Left renal cortex interstitium (tissue), 4 donors: ENCODE measurements at places on chromosomes 6 and 20. TPM values are rescaled to one million over a fixed set of nuclear protein-coding genes. Genes with fewer than 3 reads are reported as not detected.

DNA sequence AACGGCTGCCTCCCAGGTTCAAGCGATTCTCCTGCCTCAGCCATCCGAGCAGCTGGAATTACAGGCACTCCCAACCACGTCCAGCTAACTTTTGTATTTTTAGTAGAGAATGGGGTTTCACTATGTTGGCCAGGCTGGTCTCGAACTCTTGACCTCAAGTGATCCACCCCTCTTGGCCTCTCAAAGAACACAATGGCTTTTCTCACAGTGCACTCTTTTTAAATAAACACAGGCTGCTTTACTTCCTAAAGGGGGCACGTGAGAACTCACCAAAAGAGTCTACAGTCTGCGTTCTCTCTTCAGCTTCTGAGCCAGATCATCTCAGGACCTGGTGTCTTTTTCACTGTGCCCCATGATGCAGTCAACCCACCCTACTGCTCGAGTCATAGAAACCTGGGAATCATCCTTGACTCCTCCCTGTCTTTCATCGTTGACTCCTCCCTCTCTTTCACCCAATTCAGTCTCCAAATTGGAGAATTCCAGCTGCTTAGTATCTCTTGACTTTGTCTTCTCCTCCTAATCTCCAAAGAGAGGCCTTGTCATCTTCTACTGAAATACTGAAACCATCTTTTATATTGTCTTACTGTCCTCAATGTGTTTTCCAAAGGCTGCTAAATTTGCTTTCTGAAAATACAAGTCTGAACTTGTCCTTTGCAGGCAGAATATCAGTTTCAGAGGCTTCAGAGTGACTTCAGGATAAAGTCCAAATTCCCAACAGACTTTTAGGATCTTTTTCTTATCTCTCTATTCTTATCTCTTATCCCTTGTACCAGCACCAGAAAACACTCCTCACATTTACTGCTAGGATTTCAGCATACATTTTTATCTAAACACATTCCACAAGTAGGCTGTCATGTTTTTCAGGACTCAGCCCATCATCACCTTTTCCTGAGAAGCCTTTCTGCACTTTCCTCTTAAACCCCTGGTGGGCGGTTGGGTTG lies 323.4 kb downstream of the SYNE1 start:
- DNase-seq, result no peak

DNA sequence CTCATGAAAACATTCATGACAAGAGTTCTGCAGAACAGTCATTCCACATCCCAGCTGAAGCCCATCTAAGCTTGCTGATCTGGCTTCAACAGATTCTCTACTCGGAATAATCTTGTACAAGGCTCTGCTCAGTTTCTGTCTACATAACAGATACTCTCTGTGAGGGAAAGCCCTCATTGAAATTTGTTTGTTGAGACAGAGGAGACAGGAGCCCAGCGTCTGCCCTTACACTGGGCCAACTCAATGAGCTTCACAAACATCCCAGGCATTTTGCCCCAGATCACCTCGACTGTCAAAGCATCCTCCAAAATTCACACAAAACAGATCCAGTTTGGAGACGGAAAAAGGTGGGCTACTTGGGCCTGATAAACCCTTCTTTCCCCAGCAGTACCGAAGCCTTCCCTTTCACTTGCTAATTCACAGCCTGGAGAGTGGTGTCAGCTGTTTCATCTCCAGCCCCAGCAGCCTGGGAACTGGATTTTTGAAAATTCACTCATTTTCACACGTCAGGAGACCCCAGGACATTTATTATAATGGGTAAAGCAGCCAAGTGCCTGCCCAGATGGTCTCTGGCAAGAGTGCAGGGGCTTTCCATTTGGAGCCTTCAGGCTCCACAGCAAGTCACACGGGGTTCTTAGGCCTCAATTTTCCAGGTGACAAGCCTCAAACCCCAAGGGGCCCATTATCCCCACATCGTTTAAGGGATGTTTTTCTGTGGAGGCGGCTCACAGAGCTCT lies 7.3 kb downstream of the CCDC167 start:
- DNase-seq, result no peak

GRCh38 chr20:5046656-5047339 lies 45.5 kb upstream of the SLC23A2 start:
- no peak for DNase-seq

- DNase-seq, result no peak
These were observed 1130.1 kb downstream of the HACE1 start for GRCh38 chr6:103729658-103730057.

DNA sequence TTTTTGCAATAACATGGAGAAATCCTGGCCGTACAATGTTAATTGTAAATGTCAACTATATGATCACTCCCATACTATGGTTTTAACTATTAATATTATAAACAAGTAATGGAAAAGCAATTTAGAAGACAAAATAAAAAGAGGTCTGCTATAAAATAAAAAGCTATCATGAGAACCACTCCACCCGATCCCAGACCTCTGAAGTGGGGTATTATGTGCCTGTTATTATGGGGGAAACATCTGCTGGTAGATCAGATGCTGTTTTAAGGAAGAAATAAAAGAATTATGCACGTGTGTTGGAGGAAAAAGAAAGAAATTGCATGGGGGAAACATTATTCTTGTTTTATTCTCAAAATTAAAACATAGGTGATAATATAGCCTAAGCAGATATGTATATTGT lies 615.7 kb upstream of the ARID1B start:
- no peak for DNase-seq

DNA sequence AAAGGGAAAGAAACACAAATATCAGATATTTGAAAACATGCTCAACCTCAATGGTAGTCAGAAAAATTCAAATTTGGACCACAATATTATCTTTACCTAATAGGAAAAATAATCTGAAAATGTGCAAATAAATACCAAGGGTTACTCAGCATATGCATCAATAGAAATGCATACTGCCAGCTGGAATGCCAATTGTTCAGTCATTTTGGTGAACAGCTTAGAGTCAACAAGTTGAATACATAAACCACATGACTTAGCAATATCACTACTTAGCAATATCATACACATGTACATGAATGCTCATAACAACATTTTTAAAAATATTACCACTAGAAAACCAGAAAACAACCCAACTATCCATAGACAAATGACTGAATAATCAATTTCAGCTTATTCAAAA lies 212.7 kb downstream of the PTPRK start:
- DNase-seq, result no peak

DNA sequence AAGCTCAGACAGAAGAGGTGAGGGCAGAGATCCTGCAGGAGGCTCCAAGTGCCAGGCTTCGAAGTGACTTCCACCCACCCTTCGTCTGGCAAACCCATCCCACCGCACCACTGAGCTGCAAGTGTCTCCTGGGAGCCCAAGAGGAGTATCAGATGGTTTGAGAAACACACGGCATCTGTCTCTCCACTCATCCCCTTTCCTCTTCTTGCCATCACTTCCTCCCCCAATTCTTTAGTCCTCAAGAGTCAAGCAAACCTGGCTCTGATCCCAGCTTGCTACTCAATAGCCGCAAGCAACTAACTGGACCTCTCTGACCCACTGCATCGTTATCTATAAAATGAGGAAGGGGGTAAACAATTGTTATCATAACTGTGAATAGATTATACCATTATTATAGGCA lies 142.1 kb downstream of the BMP7 start:
- no peak for DNase-seq

DNA sequence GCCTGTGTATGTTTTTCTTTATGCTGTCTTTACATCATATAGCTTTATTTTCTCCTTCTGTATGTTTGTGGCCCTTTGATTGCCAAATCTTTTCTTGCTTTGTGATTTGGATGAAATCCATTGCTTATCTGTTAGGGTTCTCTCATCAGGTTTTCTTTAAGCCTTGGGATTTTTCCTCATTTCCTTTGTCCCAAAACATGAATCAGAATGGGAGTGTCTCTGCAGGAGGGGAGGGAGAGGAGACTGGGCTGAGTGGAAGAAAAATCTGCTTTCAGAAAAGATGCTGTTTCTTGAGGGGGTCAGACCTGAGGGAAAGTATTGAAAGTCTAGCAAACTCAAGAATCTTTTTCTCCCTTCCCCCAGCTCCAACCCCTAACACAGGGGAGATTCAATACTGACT lies 758.0 kb upstream of the MMS22L start:
- DNase-seq, result no peak

GRCh38 chr6:100806296-100806695 lies 74.8 kb downstream of the ASCC3 start:
- DNase-seq, result no peak

GRCh38 chr6:36028088-36028876 lies 674 bp downstream of the MAPK14 start:
- peak; percentile 32 for DNase-seq

DNA sequence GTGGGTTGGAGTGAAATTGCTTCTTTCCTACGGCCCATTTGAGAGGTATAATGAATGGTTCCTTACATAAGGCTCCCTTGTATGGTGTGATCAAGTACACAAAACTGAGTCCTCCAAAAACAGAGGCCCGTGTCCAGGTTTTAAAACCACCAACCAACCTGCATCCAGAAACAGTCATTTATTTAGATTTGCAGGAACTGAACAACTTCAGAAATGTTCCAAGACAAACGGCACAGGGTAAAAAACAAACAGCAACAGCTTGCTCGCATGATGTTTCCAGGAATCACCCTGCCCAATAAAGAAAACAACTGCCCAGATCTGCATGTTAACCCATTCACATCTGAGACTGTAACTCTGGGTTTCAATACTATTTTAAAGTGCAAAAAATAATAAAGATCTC lies 40.2 kb upstream of the TRAM2 start:
- DNase-seq, result no peak

DNA sequence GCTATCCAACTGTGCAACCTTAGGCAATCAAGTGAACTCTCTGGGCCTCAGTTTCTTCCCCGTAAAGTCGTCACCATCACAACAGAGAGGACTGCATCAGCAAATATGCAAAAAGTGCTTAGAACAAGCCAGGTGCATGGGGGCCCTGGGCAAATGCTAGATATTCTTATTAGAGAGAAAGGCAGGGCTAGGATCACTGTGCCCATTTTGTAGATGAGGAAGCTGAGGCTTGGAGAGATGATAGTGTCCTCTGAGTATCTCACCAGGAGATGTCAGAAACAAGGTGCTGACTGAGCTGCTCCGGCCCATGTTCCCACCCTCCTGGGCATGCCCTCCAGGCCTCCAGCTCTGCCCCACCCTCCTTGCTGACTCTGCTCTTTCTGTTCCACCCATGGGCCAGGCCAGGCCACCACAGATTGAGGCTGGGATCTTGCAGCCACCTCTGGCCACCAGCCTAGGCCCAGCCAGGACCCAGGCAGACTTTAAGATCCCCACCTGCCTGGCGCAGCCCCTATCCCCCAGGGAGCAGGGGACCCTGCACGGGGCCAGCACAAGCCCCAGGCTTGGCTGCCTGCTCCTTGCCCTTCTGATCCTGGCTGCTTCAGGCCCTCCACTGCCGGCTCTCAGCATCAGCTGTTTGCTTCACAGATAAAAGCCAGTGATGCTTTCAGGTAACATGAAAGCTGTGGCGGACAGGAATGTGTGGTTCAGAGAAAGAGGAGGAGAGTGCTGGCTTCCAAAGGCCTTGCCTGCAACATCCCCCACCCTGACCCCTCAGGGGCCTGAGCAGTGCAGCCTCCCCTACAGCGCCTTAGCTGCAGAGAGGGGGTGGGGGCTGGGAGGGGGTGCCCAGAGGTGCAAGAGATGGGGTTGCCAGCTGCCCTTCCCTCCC lies 47.6 kb downstream of the GRM4 start:
- no peak for DNase-seq

- DNase-seq, result no peak
These were observed 19.7 kb upstream of the RPS6KA2 start for GRCh38 chr6:166646716-166647115.

DNA sequence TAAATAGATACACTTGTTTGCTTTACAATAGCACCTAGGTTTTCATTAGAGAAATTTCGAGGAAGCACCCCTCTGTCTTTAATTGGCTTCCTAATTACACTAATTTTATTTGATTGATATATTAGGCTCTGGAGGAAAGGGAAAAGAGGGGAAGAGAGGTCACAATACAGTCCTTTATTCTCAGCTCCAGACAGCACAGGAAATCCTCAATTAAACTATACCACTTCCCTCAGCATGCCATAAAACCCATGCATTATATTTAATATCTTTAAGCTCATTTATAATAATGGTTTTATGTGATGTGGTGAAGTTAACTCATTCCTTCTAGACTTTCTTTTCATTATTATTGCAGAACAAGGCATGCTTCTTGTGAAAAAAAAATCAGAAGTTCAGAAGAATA lies 17.7 kb upstream of the PDE7B start:
- no peak for DNase-seq

GRCh38 chr6:161292650-161293281 lies 18.9 kb upstream of the AGPAT4 start:
- DNase-seq, result no peak

GRCh38 chr6:45838451-45838850 lies 177.2 kb downstream of the CLIC5 start:
- DNase-seq, result no peak

DNA sequence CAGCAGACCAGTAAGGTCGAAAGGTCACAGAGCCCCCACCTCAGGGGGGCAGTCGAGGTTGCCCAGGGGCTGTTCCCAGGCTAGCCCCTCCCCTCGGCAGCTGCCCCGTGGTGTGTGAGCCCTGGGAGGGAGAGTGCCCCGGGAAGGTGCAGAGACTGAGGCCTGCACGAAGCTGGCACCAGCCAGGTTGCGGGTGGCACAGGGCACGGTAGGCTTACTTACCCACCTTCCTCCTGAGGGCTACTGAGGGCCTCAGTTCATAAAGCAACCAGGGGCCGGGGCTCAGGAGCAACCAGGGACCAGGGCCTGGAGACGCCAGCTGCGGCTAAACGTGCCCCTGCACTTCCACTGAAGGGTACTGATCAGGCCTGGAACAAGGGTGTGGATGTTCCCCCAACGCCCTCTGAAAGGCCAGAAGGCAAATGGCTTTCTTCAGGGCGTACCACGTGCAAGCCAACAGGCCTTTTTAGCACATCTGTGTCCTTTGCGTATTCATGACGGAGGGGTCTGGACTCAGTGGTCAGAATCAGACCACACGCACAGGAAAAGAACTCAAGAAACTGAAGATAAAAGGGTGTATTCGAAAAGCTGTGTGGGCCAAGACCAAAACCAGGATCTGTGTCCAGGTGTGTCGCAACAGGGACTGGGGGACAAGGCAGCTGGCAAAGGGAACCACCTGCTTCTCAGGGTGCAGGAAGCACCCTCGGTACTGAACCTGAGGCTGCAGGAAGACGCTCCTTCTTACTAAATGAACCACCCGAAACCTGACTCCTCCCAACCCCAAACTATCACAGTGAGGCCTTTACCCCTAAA lies 24.5 kb upstream of the TCFL5 start:
- no peak for DNase-seq

DNA sequence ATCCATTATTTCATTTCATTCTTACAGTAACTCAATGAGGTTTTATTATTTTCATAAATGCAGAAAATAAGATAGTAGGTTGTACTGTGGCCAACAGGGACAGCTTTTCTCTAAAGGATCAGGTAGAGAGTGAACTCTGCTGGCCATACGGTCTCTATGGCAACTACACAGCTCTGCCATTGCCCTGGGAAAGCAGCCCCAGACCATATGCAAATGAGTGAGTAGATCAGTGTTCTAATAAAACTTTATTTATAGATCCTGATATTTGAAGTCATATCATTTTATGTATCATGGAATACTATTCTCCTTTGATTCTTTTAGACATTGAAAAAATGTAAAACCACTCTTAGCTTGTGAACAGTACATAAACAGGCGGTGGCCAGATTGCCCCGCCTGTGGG lies 192.5 kb upstream of the RREB1 start:
- no peak for DNase-seq

Gene ZBTB9
- 16.9 TPM for polyA plus RNA-seq

Gene C6orf141
- polyA plus RNA-seq, result 0.85 TPM

Gene HLA-DRA
- 80.9 TPM for polyA plus RNA-seq

Gene TPD52L1
- 77.5 TPM for polyA plus RNA-seq

Gene SLCO4A1
- 3.9 TPM for polyA plus RNA-seq

Gene GABRR2
- polyA plus RNA-seq, result 0.93 TPM

Gene ELOVL2
- 10.7 TPM for polyA plus RNA-seq

Gene GCNT2
- polyA plus RNA-seq, result 13.9 TPM

Gene FAM83D
- polyA plus RNA-seq, result 15.0 TPM

Gene TMEM74B
- 5.0 TPM for polyA plus RNA-seq
